ENCODE measurements at places on chromosomes 12 and 14. TPM values are rescaled to one million over a fixed set of nuclear protein-coding genes. Genes with fewer than 3 reads are reported as not detected.

Gene CHGA
- not detected for total RNA-seq

Gene HOXC6
- total RNA-seq, result 4.8 TPM

Gene TCTN2
- total RNA-seq, result 12.3 TPM

Gene NID2
- 237 TPM for total RNA-seq

Gene NFATC4
- total RNA-seq, result 57.7 TPM

Gene NGB
- not detected for total RNA-seq

Gene FAM186B
- total RNA-seq, result 0.14 TPM

Gene LIN7A
- 0.57 TPM for total RNA-seq

All from placental pericyte (primary cell).